ENCODE measurements at places on chromosomes 12 and 14.

GRCh38 chr12:7344833-7345606, 41.1 kb downstream of the ACSM4 start:
- no peak for DNase-seq

DNA sequence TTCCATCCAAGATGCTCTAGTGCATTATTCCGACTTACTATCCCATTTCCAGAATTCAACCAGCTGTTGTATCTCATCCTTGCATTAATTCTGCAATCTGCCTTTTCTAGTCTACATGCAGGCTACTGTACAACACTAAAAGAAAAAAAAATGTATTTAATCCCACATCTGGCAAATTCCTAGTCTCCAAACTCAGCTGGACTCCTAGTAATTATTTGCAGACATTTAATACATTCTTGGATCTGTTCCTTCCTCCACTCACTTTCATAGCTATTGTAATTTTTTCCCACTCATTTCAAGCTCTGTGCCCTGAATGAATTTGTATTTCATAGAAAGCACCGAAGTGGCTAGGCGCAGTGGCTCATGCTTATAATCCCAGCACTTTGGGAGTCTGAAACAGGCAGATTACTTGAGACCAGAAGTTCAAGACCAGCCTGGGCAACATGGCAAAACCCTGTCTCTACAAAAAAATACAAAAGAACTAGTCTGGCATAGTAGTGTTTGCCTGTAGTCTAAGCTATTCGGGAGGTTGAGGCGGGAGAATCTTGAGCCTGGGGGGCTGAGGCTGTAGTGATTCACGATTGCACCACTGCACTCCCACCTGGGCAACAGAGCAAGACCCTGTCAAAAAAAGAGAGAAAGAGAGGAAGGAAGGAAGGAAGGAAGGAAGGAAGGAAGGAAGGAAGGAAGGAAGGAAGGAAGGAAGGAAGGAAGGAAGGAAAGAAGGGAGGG, 39.5 kb upstream of the YAF2 start:
- no peak for DNase-seq

DNA sequence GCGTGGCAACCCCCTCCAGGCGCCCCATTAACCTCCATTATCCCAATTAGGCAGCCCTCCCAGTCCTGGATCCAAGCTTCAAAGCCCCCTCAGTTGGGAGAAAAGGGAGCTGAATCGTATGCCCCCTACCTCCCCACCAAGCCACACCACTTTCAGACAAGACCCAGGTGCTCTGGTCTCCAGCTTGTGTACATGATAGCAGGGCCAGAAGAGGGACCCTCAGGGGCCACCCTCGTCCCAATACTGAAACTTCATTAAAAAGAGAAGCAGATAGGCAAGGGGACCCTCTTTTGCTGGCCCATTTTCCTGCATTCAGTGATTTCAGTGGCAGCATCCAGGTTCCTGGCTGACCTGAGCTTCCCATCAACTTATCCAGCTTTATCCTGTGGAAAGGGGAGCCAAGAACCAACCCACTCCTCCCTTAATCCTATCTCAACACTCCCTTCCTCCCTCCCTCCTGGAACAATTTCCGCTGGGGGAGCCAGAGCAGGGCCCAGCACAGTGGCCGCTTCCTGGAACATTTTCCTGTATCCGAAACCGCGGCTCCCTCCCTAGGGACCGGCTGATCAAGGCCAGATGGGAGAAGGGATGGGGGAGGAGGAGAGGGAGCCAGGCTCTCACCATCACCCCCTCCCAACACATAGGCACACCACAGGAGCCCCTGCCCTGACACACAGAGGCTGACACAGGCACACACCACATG, 9.5 kb upstream of the SP7 start:
- DNase-seq, result no peak

- peak; percentile 75 for DNase-seq
Observed at GRCh38 chr14:63852271-63852816, 460 bp upstream of the SYNE2 start.

DNA sequence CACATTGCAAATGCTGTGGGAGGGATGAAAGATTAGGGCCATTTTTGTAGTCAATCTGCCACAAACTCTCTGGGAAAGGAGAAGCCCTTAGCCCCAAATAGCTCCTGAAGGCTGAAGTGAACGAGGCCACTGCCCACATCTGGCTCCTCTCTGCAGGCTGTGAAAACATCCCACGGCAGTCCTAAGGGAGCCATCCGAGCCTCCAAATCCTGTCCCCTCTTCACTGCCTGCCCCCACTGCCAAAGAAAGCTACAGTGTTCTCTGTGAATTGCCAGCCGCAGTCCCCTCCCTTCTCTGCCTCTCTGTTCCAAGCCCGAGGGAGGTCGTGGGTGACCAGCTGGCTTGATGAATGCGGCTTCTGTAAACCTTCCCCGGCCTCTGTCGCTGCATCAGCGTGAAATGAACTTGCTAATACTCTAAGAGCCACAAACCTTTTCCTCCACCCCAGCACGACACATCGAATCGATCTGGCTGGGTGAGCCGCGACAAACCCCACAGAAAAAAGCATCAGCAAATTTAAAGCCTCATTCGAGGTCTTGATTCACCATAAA, 180.7 kb upstream of the NRXN3 start:
- DNase-seq, result no peak

DNA sequence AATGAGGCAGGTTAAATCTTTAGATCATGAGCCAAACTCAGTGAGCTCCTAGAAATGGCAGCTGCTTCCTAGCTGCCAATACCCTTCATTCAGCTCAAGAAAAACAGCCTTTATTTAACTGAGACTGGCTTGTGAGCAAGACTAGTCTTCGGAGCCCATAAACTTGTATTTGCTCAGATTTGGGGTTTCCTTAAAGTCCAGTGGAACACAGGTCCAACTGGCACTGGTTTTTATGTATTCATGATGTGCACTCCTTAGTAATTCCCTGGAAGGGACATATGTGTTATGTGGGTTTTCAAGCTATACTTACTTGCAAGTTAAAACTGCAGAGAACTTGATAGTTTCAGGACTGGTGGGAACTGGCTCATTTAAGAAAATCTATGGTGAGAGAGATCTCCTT, 380.1 kb upstream of the TMEM132C start:
- no peak for DNase-seq

DNA sequence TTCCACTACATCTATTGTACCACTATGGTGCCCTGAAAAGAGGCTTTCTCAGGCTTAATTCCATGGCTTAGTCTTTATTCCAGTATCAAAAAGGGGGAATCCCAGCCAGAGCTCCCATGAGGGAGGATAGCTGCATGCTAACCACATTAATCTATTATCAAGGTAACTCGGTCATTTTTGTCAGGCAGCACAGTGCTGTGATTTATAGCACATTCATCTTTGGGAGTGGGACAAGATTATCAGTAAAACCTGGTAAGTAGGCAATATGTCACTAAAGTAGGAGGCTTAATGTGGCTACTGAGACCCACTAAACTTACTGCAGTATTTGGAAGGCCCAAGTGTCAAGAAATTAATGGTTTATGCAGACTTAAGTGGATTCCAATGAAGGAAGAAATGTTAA, 58.9 kb downstream of the DAD1 start:
- DNase-seq, result no peak

DNA sequence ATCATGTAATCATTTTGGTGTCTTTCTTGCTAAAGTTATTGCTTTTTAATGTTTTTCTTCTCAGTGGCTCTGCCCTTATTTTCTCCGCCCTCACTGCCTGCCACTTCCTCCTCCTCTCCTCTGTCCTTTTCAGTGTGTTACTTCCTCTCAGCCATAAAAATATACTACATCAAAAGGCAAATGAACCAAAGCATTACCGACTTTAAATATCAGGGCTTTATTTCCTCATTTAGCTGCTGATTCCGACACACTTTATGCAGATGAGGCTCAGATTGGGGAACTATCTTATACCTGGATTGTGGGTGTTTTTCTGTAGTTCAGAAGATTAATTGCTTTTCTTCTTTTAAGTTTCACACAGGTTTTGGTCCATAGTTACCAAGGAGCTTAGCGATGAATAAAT, 118.1 kb downstream of the CMAS start:
- no peak for DNase-seq

- no peak for DNase-seq
Observed at GRCh38 chr12:96448300-96448699, 41.1 kb upstream of the CFAP54 start.

DNA sequence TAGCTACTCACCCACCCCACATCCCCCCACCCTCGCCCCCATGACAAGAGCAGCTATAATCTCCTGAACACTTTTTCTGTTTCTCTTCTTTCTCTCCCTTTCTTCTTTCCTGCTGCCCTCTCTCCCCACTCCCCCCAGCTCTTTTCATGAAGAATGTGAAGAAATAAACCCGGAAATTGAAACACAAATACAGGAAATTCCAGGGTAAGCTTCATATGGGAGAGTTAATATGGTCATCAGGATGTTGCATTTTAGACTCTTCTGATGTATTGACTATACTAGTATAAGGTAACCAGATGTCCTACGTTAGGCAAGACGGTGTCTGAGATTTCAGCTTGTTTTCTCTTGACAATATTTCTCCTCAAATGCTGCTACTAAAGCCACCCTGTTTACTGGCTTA, 41.6 kb upstream of the LRIG3 start:
- no peak for DNase-seq

DNA sequence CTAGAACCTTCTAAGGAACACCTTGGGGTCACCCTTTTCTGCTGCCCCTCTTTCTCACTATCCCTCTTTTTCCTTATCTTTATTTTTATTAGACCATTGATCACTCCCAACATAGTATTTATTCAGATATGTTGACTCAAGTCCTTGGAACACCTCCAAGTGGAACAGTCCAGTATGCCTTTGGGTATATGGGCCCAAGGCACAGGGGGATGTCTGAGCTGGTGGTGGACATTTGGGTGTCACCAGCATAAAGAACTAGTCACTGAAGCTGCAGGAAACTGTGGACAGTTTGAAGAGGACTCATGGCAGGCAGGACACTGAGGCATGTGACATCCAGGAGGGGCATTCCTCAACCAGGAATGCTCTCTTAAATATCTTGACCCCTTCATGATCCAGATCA, 105.6 kb downstream of the VEZT start:
- no peak for DNase-seq

DNA sequence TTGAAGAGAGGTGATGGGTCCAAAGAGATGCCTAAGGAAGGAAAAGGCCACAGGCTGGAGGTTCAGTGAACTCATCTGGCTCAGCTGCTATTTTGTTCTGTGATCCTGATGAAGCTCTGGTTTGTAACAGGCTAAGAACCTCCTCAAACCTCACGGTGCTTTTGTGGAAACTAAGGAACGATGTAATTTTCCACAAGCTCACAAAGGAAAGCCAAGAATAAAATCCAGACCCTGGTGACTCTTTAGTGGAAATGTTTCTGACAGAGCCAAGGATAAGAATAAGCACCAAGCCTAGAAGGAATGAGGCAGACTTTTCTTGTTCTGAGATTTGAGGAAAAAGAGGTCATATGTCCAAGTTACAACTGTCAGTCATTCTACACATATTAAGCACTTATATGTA, 93.6 kb downstream of the SLC24A4 start:
- no peak for DNase-seq

- DNase-seq, result no peak
Observed at GRCh38 chr14:22560662-22561365, 28.2 kb downstream of the DAD1 start.

DNA sequence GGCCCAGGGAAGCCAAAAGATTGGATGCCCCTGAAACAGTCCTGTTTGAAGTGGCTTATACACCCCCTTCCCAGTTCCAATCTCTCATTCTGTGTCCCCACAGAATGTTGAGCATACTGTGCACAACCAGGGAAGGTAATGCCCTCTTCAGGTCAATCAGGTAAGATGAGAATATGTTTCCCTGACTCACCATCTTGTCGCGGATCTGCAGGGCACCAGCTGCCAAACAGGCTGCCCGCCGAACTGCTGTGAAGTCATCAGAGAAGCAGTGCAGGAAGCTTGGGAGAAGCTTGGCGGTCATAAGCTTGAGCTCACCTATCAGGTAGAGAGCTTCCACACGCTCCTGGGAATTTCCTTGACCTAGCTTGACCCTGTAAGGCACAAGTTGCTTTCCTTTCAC, 9.6 kb downstream of the RIOX1 start:
- no peak for DNase-seq

GRCh38 chr12:3333583-3333982, 157.4 kb upstream of the PRMT8 start:
- no peak for DNase-seq

DNA sequence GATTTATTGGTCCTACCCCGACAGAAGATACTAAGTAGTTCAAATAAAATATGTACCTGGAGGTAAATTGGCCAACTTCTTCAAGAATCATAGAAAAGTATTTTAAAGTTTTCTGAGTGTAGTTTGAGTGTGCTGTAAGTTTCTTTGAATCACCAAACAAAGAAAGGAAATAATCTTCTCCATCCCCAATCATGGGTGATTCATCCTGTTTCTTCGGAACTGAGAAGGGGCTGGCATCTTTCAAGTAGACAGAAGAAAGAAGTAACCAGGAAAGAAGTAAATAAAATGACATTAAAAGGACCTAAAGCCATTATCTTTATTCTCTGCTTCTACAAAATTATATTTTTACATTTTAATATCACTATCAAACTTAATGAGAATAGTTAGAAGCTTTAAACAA, 6.8 kb downstream of the LMNTD1 start:
- no peak for DNase-seq

GRCh38 chr14:92397953-92398564, 75.1 kb downstream of the SLC24A4 start:
- DNase-seq, result no peak

- no peak for DNase-seq
Observed at GRCh38 chr14:105711841-105712460, 185.6 kb downstream of the TMEM121 start.

- DNase-seq, result no peak
Observed at GRCh38 chr14:22282417-22282816, 306.6 kb downstream of the DAD1 start.

- DNase-seq, result no peak
Observed at GRCh38 chr12:73308747-73309146, 1036.6 kb downstream of the TRHDE start.

DNA sequence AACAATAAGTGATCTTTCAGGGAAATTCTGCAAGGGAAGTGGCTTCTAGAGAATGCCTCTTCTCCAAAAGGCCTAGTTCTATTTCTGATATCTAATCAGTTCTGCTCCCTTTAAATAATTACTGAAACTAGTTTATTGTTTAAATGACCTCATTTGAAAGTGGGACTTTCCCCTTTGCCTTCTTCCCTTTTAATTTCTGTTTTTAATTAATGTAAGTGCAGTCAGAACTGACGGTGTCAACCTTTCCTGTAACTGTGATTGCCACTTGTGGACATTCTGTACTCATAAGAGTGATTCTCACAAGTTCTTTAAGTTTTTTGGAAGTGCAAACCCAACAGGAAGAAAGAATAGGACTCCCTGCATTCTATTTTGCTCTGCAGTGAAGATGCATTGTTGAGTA, 265.3 kb upstream of the PLEKHG7 start:
- no peak for DNase-seq

- DNase-seq, result no peak
Observed at GRCh38 chr14:65281991-65282895, 130.3 kb upstream of the FUT8 start.

- DNase-seq, result peak; percentile 42
Observed at GRCh38 chr14:76926521-76927251, 100.5 kb downstream of the LRRC74A start.

DNA sequence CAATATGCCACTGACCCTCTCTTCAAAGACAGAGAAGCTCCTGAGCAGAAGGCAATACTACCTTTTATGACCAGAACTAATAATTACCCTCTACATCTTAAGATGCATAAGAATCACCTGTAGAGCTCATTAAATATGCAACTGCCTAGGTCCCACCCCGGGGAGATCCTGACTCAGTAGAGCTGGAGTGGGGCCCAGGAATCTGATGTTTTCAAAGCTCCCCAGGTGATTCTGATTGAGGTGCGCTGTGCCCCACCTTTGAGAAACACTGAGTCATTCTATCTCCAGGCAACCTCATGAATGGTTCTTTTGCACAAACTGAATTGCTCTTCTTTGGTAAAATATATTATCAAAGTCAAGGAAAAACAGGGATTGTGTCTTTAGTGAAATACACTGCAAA, 149.3 kb upstream of the BMP4 start:
- DNase-seq, result no peak
